ENCODE measurements at places on chromosomes 16 and 17.

- DNase-seq = no peak
Observed at GRCh38 chr16:59605706-59606105, 871.6 kb upstream of the GOT2 start.

- no peak for DNase-seq
Observed at GRCh38 chr17:66636111-66636510, 198.8 kb upstream of the CACNG5 start.

- no peak for DNase-seq
Observed at GRCh38 chr17:77055453-77055852, 85.3 kb upstream of the SEC14L1 start.

DNA sequence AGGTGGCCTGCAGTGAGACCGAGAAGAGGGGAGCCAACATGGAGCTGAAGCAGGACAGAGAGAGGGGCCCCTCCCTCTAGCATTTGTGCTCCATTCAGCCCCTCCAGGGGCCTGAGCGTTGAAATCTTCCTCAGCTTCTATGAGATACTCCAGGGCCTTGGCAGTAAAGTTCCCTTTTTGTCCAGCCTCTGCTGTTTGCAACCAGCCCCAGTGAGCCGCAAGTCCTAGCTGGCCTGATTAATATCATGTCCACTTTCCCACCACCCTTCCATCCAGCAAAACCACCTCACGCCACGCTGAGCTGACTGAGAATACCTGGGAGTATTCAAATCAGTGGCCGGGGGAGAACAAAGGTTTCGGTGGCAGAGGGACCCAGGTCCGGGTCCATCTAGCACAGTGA is 11.7 kb upstream of the RPH3AL start:
- DNase-seq = no peak

DNA sequence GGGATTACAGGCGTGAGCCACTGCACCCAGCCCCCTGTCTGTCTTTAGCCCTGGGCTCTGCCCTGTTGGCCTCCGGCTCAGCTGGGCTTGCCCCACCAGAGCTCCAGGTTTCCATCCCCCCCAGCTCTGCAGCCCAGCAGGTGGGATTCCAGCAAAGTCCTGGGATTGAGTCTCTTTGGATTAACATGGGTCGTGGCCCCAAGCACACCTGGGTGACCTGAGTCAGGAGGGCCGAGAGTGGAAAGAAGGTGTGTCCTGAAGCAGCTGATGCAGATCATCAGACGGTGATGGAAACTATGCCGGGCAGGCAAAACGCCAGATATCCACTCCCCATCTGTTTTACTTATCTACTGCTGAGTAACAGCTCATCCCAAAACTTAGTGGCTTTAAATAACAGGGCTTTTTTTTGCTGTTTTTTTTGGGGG is 72.5 kb downstream of the KNOP1 start:
- DNase-seq = no peak

DNA sequence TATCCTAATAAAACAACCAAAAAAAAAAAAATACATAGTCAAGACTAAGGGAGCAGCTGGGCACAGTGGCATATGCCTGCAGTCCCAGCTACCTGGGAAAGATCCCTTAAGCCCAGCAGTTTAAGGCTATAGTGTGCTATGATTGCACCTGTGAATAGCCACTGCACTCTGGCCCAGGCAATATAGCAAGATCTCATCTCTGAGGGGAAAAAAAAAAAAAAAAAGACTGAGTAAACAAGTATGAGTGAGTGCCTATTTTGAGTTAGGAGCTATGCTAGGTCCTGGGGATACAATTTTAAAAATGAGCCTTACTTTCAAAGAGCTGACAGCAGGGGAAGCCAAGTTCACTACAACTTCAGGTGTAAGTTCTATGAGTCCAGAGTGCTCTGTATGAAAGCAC is 55.4 kb downstream of the GRB2 start:
- DNase-seq = no peak

DNA sequence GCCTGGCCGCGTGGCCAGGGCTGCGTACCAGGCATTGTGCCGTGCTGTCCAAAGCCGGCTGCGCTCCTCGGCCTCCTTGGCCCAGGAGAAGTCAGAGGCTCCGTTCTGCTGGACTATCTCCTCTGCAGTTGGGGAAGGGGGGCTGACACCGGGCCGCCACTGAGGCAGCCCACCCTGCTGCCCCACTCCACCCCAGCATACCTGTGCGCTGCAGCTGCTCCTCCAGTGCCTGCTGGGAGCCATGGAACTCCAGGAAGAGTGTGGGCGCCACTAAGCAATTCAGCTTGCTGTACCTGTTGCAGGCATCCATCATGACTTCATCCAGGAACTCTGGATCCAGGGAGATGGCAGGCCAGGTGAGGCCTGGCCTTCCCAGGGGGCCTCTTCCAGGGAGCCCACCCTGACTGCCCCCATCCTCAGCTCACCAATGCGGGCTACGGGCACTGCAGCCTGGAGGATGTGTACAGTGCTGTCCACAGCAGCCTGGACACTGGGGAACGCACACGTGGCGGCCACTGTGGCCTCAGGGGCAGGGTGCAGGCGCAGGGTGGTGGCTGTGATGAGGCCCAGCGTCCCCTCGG is 2.9 kb downstream of the LDHD start:
- DNase-seq = no peak
